ENCODE measurements at places on chromosomes 16 and 17.

DNA sequence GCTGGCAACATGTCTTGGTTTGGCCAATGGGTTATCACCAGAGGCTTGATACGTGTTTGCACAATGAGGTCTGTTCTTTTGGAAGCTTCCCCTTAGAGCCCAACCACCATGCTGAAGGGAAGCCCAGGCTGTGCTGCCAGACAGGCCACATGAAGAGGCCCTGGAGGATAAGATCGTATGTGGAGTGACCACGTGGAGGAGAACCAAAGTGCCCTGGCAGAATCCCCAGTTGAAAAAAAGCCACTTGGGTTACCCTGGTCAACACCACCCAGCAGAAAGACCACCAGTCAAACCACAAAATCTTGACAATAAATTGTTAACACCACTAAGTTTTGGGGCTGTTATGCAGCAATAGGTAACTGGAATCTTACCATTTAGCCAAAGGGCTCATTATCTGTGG, 7.0 kb upstream of the ADAT1 start:
- DNase-seq, result no peak

- DNase-seq, result no peak
Observed at GRCh38 chr16:55289353-55289752, 34.6 kb upstream of the IRX6 start.

- no peak for DNase-seq
Observed at GRCh38 chr16:87880117-87880696, 10.9 kb upstream of the SLC7A5 start.

GRCh38 chr17:31570951-31571892, 179.7 kb downstream of the RAB11FIP4 start:
- no peak for DNase-seq

GRCh38 chr17:76868669-76869495, 678 bp downstream of the MGAT5B start:
- DNase-seq, result no peak

DNA sequence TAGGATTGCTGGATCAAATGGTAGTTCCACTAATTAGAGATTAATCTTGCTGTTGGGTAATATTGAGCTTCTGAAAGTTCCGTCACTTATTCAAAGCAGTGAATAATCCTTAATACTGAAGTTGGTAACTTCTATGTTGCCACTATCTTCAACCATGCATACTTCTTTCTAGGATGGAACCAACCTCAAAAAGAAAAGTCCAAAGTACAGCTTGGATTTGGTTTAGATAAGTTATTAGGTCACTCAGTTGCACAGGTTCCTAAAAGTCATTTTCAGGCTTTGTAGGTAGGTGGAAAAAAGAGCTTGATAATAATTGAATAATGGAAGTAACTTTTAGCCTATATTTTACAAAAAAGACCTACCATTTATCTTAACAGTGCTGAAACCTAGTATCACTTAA, 78.7 kb downstream of the MAP2K4 start:
- DNase-seq, result no peak

DNA sequence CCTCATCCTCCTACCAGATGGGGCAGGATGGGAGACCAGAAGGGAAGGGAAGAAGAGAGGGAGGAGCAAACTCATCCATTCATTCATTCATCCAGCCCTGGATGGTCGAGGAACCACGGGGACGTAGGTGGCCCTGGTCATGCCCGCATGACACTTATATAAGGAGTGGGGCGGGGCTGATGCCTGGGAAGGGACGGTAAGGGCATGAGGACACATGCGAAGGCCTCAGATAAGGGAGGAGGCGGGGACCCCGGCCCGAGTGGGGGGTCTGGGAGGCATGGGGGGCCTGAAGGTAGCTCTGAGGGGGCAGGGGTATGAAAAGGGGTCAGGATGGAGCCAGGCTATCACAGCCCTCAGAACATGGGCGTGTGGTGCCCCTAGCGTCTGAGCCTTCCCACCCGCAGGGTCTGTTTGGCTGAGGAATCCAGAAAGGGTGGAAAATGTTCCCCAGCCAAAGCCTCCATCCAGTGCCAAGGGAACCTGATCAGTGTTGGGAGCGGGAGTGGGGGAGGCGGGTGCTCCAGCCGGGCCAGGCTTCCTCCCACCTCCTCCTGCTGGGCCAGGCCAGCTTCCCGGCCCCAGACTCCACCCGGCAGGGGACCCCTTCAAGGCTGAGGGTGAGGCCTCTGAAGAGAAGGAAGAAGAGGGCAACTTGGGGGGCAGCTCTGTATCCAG, 17.6 kb upstream of the CD79B start:
- no peak for DNase-seq

DNA sequence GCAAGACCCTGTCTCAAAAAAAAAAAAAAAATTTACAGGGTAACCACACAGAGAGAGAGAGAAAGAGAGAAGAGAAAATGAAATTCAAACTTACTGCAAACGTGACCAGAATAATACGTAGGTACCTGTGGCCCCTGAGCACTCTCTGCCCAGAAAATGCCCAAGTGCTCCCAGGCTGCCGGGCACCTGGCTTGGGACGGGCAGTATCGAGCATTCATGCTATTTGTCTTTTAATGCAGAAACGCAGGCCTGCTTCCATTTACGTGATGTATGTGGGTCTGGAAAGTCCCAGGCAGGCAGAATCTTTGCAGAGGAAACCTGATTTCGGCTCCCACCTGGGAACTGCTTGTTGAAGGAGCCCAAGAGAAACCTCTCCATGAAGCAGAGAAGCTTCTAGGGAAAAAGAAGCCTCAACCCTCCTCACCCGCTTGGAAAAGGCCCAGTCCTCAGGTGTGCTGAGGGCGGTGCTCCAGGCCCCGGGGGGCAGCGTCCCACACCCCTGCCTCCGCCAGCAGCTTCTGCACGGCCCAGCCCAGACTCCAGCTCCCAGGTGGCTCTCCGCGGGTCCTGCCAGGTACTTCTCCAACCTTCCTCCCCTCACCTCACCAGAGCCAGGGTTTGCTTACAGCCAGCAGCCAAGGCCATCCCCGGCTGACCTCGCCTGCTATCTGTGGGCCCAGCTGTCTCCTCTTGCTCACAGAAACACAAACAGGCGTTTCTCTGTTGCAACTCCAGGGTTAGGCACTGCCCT, 14.0 kb downstream of the RPH3AL start:
- no peak for DNase-seq

GRCh38 chr17:72592242-72592966, 471.6 kb downstream of the SOX9 start:
- DNase-seq, result no peak
